ENCODE measurements at places on chromosomes 2 and 18.

- no peak for DNase-seq
Observed at GRCh38 chr2:236107536-236107935, 60.6 kb downstream of the GBX2 start.

DNA sequence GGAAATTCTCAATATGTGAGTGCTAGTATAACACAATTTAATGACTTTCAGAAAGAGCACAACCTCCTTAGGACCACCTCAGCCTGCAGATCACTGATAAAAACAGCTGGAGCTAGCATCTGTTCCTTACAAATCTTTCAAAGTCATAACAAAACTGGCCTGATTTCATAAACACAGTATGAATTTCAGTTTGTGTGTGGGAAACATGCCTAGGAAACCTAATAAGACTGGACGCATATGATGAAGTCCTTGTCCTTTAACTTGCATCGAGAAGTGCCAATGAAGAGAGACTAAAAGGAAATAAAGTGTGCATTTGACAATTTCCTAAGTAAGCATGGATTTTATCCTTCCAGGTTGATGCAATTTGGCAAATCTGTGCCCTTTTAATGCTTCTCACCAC lies 74.1 kb upstream of the KLHL14 start:
- DNase-seq = no peak

- no peak for DNase-seq
Observed at GRCh38 chr2:59029058-59029457, 787.9 kb upstream of the FANCL start.

DNA sequence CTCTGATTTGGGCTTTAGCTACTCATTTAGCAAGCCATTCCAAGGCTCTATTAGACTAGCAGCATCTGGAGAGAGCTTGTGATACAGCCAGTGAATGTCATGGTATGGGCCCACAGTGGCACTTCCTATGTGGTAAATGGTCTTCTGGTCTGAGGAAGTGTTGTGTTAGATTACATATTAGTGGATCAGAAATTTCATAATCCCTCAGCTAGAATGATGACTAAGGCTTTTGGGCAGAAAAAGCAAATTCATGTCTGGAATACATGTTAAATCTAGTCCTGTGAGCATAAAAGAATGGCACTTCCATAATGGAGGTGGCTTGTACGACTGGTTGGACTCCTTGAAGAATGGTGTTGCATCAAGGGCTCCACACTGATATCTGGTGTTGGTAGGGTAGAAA lies 436.8 kb upstream of the CWC22 start:
- no peak for DNase-seq

DNA sequence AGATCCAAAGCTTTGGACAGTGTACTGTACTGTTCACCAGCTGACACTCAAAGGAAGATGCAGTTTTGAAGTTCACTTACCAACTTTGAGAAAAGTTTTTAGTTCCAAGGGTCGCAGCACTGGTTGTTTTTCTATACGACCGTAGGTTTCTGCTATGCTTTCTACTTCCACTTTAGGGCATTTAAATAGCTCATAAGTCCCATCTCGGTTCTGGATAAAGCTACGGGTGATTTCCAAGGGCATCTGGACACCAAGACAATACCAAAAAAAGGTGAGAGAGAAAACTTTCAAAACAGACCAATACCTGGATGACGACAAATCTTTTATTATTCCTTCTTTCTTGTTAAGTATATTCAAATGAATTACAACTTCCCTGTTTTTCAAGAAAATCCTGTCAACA lies 30.3 kb downstream of the C2orf42 start:
- no peak for DNase-seq

DNA sequence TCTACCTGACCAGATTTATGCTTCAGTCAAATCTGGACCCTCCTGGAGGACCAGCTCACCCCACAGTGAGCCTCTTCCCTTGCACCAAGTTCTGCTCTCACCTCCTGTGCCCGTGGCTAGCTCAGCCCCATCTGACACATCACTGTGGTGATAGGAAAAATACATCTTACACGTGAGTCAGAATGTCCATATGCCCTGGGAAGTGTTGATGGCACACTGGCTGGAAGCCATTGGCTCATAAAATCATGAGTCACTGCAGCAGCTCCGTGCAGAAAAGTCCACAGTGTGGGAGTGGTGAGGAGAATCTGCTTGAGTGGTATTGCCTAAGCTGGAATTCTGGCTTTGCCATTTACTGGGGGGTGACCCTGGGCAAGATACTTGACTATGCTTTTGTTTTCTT lies 42.6 kb upstream of the RAPGEF4 start:
- DNase-seq = peak; percentile 23

GRCh38 chr2:74138600-74139323 lies 8.9 kb downstream of the BOLA3 start:
- no peak for DNase-seq

DNA sequence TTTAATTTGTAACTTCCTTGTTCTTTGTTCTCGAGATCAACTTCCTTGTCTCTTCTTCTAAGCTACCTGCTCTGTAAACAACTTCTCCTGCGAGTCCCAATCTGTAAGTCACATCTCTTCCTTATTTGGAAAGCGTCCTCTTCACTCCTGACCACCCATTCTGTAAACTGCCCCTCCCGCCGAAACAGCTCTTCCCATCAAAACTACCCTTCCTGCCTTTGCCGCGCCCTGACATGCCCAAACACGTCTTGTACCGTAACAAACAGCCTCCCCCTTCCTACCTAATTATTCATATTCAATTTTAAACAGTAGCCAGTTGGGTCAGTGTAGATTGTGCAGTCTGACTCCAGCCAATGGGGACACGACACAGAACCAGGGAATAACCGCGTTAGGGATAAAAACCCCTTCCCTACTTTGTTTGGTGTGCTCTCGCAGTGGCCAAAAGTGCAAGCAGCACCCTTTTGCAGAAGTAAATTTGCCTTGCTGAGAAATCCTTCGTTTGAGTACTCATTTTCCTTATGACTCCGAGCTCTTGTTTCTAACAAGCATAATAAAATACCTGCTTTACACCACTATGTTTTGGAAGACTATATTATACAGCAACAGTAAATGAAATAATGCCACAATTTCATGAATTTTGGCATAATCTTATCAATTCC lies 39.8 kb downstream of the PIAS2 start:
- no peak for DNase-seq

GRCh38 chr18:58054041-58054781 lies 10.2 kb downstream of the NEDD4L start:
- no peak for DNase-seq

GRCh38 chr2:46663614-46664013 lies 184.2 kb downstream of the TMEM247 start:
- no peak for DNase-seq

- no peak for DNase-seq
Observed at GRCh38 chr2:237446338-237446665, 32.3 kb upstream of the COL6A3 start.

- no peak for DNase-seq
Observed at GRCh38 chr2:128425731-128426620, 107.3 kb upstream of the HS6ST1 start.

- DNase-seq = no peak
Observed at GRCh38 chr2:239407112-239407511, 6.3 kb upstream of the HDAC4 start.

DNA sequence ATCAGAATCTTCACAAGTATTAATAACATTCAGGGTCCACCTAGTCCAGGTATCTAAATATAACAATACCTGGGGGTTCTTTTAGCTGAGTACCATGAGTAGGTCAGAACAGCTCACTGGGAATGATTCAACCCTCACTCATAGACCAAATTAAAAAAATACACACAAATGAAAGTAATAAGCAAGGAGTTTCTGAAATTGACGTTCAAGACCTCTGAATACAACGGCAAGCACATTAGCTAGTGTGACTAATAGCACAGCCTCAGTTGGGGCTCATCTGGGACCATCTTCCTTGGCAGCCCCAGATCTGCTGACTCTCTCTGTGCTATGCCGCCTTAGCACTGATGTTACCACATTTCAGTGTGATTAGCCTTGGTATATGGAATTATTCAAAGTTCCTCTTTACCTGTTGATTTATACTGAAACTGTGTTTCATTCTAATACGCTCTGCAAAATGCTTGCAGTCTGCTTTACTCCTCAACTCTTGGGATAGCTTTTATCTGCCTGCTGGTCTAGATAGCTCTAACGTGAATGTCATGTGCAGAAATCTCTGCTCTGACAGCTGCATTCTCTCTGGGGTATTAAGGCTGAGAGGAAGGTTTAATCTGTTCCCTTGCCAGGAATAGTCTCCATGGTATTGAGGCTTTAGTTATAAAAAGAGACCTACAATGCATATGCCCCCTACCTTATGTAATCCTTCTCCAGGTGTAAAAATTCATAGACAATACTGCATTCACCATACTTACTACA lies 153.3 kb downstream of the METTL4 start:
- DNase-seq = no peak

DNA sequence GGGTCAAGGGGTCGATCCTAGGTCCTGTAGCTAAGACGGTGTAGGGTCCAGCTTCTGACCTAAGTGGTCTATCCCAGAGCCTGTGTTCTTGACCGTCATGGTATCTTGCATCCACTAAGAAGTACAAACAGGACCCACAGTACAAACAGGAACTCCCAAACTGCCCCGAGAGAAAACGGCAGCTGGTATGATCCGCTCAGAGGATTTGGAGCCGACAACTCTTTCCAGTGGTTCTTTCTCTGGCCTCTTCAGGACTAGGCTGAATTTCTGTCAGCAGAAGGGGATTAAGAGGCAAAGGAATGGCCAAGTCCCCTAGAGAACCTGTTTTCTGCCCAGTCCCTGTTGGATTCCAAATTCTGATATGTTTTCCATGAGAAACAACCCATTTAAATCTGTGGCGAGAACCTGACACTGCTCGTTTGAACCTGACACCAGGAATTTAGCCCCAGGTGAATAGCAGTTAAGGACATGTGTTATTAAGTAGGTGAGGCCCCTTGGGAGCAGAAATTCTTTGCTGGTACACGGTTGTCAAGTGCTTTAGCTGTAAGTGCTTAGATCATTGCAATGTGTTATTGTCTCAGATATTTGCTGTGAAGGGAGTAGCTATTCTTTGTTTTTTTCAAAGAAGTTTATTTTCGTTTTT lies 50.5 kb upstream of the TXNDC2 start:
- DNase-seq = no peak

- no peak for DNase-seq
Observed at GRCh38 chr2:43515807-43516497, 79.9 kb downstream of the THADA start.

- DNase-seq = no peak
Observed at GRCh38 chr2:118812552-118812951, 34.9 kb downstream of the EN1 start.

- no peak for DNase-seq
Observed at GRCh38 chr2:188570370-188570769, 278.7 kb downstream of the GULP1 start.

DNA sequence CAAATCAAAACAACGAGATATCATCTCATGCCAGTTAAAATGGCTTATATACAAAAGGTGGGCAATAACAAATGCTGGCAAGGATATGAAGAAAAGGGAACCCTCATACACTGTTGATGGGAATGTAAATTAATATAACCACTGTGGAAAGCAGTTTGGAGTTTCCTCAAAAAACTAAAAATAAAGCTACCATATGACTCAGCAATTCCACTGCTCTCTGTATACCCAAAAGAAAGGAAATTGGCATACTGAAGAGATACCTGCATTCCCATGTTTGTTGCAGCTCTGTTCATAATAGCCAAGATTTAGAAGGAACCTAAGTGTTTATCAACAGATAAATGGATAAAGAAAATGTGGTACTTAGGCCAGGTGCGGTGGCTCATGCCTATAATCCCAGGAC lies 124.8 kb downstream of the MSTN start:
- no peak for DNase-seq

DNA sequence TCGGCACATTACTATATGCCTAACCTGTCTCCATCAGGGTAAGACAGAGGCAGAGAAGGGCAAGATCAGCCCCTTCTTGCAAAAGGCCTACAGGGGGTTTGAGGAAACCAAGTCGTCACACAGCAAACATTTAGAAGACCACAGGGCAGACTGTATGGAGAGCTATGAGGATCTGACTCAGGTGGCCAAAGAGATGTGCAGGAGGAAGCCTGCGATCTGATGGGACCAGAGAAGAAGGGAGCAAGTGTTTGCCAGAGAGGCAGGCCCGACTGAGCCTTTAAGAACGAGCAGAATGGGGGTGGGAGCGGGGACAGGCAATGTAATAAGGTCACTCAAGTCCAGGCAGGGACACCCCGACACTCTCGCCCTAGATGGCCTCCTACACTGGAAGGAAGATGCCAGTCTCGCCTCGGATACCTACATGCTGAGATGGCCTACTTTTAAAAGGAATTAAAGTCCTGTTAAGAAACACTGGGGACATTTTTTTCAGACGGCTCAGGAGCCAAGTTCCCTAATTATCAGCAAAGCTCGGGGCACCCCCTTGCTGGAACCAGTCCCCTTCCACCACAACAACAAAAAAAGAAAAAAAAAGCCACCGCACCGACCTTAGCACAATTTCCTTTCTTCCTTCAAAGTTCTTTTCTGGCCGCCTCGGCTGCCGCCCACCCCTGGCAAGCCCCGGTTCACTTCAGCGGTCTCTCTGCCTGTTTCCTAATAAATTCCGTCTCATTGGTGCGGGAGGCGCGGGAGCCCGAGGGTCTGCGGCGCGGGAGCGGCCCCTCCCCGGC lies 1.5 kb downstream of the SFXN5 start:
- DNase-seq = no peak

GRCh38 chr2:86011449-86011941 lies 94.2 kb downstream of the POLR1A start:
- DNase-seq = no peak

DNA sequence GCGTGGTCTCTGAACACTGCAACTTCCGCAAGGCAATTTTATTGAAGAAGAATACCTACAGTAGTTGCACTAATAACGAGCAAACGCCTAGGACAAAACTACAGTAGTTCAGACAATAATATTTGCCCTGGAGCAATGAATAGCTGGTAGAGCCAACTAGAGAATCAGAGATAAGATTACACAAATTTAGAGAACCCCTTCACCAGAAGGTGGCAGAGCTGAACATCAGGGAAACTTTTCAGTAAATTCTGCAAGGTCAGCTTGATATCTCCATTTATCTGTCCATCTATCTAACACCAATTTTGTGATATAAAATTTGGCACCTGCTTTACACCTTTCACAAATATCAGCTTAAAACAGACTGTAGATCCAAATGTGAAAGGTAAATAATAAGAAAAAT lies 43.8 kb downstream of the CDH19 start:
- no peak for DNase-seq

GRCh38 chr2:207502577-207503198 lies 27.1 kb upstream of the CREB1 start:
- no peak for DNase-seq

- DNase-seq = no peak
Observed at GRCh38 chr2:4144731-4145130, 441.4 kb downstream of the DCDC2C start.

All from activated CD8-positive, alpha-beta T cell treated with anti-CD3 and anti-CD28 coated beads, Interleukin-2, amount 10 ng/mL, durations not matched to agents 7 days and 5 days (primary cell).